ENCODE measurements at places on chromosomes 2 and 18.

DNA sequence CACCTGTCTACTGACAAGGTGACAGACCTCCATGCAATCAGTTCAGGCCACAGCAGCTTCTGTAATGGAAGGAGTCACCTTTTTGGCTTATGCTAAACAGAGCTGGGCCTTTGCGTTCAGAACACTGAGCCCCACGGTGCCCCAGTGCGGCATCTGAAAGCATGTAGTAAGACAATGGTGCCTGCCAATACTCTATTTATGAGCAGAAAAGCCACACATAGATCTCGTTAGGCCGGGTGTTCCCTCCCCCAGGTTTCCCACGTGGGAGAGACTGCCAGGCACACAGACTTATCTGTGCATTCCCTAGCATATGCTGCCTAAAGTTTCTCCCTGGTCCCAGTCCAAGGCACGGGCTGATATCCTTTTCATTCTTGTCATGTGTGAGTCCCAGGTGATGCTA is 150.9 kb downstream of the ACTR3 start:
- H3K27me3 ChIP-seq = no peaks in the 10 kb centered on the region
- no peaks in the 10 kb centered on the region for H3K4me1 ChIP-seq
- no peak overlapping the region for H3K4me3 ChIP-seq

GRCh38 chr2:204015118-204015843 is 78.7 kb downstream of the ICOS start:
- no peak overlapping the region for H3K27ac ChIP-seq
- DNase-seq = no peak
- peaks cover 8% of the 10 kb centered on the region for H3K4me1 ChIP-seq

- H3K27me3 ChIP-seq = no peaks in the 10 kb centered on the region
- no peaks in the 10 kb centered on the region for H3K4me1 ChIP-seq
- no peak overlapping the region for H3K4me3 ChIP-seq
Observed at GRCh38 chr18:34098109-34098508, 126.6 kb downstream of the NOL4 start.

DNA sequence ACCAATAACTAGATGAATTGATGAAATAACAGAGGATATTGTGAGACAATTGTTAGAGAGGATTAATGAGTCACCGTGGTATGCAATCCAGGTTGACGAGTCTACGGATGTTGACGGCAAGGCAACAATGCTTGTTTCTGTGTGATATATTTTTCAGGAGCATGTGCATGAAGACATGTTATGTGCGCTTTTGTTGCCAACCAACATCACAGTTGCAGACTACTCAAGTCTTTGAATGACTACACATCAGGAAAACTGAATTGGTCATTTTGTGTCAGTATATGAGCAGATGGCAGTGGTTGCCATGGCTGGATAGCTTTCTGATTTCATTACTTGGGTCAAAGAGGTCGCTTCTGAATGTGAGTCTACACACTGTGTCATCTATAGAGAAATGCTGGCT is 96.8 kb upstream of the CRACDL start:
- H3K27me3 ChIP-seq = no peaks in the 10 kb centered on the region
- no peak for DNase-seq
- H3K27ac ChIP-seq = no peak overlapping the region
- H3K4me3 ChIP-seq = no peak overlapping the region
- no peaks in the 10 kb centered on the region for H3K4me1 ChIP-seq

- no peak overlapping the region for H3K27ac ChIP-seq
- H3K36me3 ChIP-seq = no peaks in the 10 kb centered on the region
- H3K27me3 ChIP-seq = no peaks in the 10 kb centered on the region
- H3K4me3 ChIP-seq = no peak overlapping the region
- peaks cover 24% of the 10 kb centered on the region for H3K4me1 ChIP-seq
Observed at GRCh38 chr18:7624697-7625096, 57.6 kb downstream of the PTPRM start.

DNA sequence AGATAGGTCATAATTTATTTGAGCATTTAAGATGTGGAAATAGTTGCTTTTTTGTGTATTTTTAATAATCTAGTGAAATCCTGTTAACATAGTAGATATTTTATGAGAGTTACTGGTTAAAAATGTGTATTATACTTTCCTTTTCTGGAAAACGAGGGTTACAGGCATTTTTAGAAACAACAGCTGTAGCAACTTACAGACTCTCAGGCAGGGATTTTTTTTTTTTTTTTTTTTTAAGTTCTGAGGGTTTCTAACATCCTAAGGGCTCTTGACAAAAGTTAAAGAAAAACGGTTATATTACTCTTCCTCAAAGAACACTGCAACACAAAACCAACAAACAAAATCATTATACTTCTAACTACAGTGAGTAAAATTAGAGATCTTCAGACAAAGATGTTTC is 205.9 kb downstream of the ACKR3 start:
- H3K27ac ChIP-seq = no peak overlapping the region
- no peaks in the 10 kb centered on the region for H3K27me3 ChIP-seq
- H3K4me1 ChIP-seq = peaks cover 3% of the 10 kb centered on the region
- H3K4me3 ChIP-seq = no peak overlapping the region
- no peak for DNase-seq
- no peaks in the 10 kb centered on the region for H3K36me3 ChIP-seq

DNA sequence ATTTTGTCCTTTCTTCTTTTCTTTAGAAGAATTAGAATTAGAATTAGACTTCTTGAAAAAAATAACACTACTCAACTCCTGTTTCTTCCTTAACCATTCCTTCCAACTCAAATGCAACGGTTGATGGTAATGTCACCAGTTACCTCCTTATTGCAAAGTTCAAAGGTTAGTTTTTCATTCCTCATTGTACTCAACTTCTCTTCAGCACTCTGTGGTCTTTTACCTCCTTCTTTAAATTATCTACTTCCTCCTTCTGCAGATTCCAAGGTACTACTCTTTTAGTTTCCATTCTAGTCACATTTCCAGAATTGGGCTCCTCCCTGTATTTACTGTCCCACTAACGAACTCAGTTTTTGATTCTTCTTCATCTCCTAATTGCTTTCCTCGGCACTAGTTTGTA is 700.7 kb downstream of the SATB2 start:
- H3K4me1 ChIP-seq = no peaks in the 10 kb centered on the region
- no peaks in the 10 kb centered on the region for H3K27me3 ChIP-seq
- no peak overlapping the region for H3K27ac ChIP-seq

Data from ascending aorta (tissue), 2 donors.